Posterior vena cava (tissue), 2 donors: ENCODE measurements at places on chromosomes 13 and 19. TPM values are rescaled to one million over a fixed set of nuclear protein-coding genes. Genes with fewer than 3 reads are reported as not detected.

Gene ZNF492
- 0.33 TPM for total RNA-seq

Gene MISP
- not detected for total RNA-seq

Gene GNA15
- total RNA-seq, result 7.0 TPM

Gene PRSS57
- total RNA-seq, result not detected

Gene CATSPERD
- not detected for total RNA-seq

Gene AMER2
- total RNA-seq, result not detected

Gene ZNF808
- 17.8 TPM for total RNA-seq

Gene SLC10A2
- not detected for total RNA-seq

Gene ZNF610
- 0.76 TPM for total RNA-seq

Gene ADM5
- 1.0 TPM for total RNA-seq

Gene FOSB
- 33.2 TPM for total RNA-seq

Gene CCDC70
- total RNA-seq, result not detected

Gene IGFL2
- 0.38 TPM for total RNA-seq

Gene IRGC
- not detected for total RNA-seq

Gene C1QTNF9
- 0.95 TPM for total RNA-seq

Gene DLEU7
- 0.19 TPM for total RNA-seq

Gene FGF9
- 3.1 TPM for total RNA-seq

Gene LNX2
- 4.9 TPM for total RNA-seq

Gene METTL21C
- total RNA-seq, result not detected

Gene OR7D2
- total RNA-seq, result not detected

Gene SBK3
- not detected for total RNA-seq

Gene CERS1
- 0.38 TPM for total RNA-seq

Gene SPRY2
- 48.8 TPM for total RNA-seq

Gene ZNF583
- 10.8 TPM for total RNA-seq

Gene NKPD1
- total RNA-seq, result not detected

Gene ZNF548
- total RNA-seq, result 18.7 TPM

Gene CYP4F2
- not detected for total RNA-seq

Gene RASGRP4
- total RNA-seq, result 6.6 TPM

Gene CEACAM3
- total RNA-seq, result 0.71 TPM

Gene ADGRE2
- 4.0 TPM for total RNA-seq

Gene ATP11A
- total RNA-seq, result 52.4 TPM

Gene TSHZ3
- 30.8 TPM for total RNA-seq

Gene AP1M2
- total RNA-seq, result not detected

Gene PTPRS
- total RNA-seq, result 263 TPM

Gene ADPRHL1
- total RNA-seq, result 1.6 TPM

Gene NCAN
- total RNA-seq, result not detected

Gene MUC16
- total RNA-seq, result 0.10 TPM

Gene CGB7
- total RNA-seq, result not detected

Gene ZNF784
- 3.6 TPM for total RNA-seq
